ENCODE measurements at places on chromosomes 2 and 18.

DNA sequence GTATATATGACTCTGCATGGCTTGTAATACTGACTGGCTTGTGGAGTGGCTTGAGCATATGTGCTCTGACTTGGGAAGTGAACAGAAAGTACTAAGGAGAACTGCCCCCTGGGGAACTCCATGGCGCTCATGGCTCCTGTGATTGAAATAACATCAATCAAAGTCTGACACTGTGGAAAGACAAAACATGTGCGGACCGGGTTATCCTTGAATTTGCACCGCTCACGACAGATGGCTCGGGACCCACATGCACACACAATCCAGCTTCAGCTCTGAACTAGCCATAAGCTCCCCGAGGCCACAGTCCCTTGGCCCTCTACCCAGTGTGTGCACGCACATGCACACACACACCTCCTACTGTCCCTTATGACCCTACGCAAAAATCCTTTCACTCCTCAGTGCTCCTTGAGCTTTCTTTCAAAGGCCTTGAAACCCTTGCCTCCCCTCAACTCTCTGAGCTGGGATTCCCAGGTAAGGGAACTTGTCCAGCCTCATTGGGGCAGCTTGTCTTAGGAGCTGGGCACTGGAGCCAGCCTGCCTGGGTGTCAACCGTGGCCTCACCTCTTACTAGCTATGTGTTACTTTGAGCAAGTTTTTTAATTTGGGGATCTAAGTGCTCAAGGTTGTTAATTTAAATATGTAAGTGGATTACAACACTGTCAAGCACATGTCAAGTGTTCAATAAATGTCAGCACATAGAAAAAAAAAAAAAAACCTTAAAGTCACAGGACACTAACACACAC is 43.6 kb downstream of the MRPS5 start:
- DNase-seq, result no peak

DNA sequence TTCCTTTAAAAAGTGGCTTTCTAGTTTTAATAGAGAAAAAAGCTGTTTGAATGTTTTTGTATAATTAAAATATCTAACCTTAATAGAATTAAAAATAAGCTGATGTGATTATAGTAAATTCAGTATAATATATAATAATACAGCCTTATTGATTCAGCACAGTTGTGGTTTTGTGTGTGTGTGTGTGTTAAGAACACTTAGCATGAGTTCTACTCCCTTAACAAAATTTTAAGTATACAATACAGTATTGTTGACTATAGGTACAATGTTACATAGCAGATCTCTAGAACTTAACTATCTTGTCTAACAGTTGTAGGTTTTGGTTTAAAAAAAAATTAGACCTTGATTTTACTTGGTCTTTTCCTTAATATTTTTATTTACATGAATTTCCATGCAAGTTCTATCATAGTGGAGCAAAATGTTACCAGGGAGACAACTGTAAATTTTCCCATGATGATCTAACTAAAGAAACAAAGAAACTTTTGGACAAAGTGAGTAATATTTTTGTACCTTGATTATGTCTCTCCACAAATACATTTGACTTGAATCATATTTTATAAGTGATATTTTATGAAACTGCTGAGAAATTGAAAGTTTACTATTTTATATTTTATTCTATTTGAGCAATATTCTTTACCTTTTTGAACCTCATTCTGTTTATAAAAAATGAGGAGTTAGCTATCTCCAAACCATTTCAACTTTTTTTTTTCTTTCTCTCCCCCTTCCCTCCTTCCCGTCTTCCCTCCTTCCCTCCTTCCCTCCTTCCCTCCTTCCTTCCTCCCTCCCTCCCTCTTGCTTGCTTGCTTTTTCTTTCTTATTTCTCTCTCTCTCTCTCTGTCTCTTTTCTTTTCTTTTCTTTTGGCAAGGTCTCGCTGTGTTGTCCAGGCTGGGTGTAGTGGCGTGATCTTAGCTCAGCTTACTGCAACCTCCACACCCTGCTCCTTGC is 46.3 kb downstream of the ZC3H6 start:
- DNase-seq, result no peak

- no peak for DNase-seq
These were observed 30.2 kb downstream of the CAPN13 start for GRCh38 chr2:30776831-30777635.

DNA sequence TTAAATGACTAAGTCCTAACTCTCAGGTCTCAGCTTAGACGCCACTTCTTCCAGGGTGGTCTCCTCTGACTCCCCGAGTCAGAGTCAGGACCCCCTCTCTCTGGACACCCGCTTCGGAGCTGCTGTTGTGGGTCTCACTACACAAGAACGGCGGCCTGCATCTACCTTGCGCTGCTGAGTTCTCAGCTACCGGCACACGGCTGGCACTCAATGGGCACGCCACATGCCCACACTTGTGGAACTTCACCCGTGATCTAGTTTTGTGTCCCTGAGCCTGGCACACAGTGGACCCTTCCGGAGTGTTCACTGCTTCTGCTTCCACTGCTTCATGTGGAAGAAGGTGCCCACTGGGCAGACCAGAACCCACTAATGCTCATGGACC is 58.3 kb upstream of the ID2 start:
- DNase-seq, result no peak

DNA sequence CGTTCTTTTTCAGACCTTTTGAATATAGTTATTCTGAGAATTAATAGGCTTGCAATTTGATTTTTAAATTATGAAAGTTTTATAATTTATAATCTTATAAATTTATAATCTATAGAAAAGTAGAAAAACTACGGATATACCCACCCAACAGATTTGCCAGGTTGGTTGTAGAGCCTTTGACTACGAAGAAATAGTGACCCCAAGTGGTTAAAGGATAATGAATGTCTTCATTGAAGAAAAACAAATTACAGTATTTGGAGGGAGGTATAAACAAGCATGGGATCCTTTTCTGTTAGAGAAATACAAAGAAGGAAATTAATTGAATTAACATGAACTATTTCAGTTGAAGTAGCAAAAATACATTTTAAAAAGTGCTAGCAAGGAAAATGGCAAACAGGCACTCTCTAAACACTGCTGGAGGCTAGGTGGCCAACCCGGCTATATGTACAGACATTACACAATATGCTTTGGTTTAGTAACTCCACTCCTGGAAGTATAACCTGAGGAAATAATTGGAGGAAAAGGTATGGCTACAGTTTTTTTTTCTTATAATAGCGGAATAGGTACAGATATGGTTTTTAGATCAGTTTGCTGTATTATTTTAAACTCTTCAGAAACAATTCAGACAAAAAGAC is 110.9 kb downstream of the MIB1 start:
- DNase-seq, result no peak

GRCh38 chr2:35508601-35509000 is 847.0 kb upstream of the CRIM1 start:
- DNase-seq, result no peak

- DNase-seq, result no peak
These were observed 59.4 kb downstream of the STK39 start for GRCh38 chr2:168188002-168188401.

GRCh38 chr2:66463206-66463755 is 28.4 kb downstream of the MEIS1 start:
- DNase-seq, result no peak

- peak; percentile 39 for DNase-seq
These were observed 10.8 kb downstream of the LAPTM4A start for GRCh38 chr2:20040489-20041172.

- no peak for DNase-seq
These were observed 496 bp upstream of the ITGA4 start for GRCh38 chr2:181456660-181457120.

Measured in HS-5 (cell line).